ENCODE measurements at places on chromosomes 5 and 9.

- DNase-seq = peak; percentile 91
Observed at GRCh38 chr9:121285835-121286687, 18.1 kb downstream of the GSN start.

GRCh38 chr5:34622098-34622400 lies 34.1 kb upstream of the RAI14 start:
- no peak for DNase-seq

GRCh38 chr5:97094579-97095317 lies 47.7 kb downstream of the LIX1 start:
- DNase-seq = no peak

DNA sequence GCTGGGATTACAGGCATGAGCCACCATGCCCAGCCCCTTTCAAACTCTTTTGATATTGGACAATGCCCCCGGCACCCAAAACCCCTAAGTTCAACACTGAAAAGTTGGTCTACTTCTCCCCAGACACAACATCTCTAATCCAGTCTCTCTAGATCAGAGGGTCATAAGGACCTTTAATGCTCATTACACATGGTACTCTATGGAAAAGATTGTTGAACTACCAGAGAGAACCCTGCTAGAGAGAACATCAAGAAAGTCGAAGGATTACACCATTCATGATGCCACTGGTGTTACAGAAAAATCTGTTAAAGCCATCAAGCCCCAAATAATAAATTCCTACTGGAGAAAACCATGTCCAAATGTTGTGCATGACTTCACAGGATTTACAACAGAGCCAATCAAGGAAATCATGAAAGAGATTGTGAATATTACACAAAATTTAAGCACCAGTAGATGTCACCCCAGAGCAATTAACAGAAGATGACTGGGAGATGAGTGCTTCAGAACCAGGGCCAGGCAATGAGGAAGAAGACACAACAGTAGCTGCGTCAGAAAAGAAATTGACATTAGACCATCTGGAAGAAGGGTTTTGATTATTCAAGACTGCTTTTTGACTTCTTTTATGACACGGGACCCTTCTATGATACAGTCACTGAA lies 28.3 kb upstream of the NIPAL4 start:
- no peak for DNase-seq

DNA sequence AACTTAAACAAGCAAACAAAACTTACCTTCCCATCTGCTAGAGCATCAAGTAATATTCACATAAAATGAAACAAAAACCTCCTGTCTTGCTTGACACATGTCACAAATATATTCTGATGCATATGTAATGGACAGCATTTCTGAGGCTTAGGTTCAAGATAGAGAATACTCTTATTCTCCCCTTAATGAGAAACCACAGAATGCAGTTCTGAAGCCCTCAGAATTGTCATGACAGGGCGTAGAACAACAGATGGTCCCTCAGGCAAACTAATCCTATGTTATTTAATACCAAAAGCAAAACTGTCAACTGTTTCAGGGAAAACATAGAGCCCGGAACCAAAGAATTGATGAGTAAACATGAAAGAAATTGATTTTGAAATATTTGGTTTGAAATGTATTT lies 229.9 kb upstream of the RIOK2 start:
- no peak for DNase-seq

- no peak for DNase-seq
Observed at GRCh38 chr5:100446879-100447430, 88.2 kb upstream of the FAM174A start.

- no peak for DNase-seq
Observed at GRCh38 chr9:135921749-135922310, 14.5 kb upstream of the CAMSAP1 start.

GRCh38 chr5:181045316-181045715 lies 5.2 kb downstream of the BTNL9 start:
- no peak for DNase-seq

DNA sequence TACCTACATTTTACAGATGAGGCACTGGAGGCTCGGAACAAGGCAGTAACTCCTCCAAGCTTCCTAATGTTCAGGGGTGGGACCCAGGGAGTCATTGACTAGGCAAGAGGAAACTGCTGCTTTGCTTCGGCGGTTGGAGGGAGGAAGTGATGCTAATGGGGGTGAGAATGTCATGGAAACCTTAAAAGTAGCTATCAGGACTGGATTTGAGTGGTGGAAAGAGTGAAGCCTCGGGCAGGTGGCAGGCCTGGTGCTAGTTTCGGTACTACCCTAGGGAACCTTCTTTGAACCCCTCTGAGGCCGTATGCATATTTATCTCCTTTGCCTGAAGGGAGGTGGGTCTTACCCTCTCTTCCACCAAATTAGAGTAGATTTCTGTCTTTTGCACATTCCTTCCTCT lies 1.6 kb downstream of the BSPRY start:
- no peak for DNase-seq

- no peak for DNase-seq
Observed at GRCh38 chr5:11300736-11301135, 539.7 kb upstream of the DAP start.

DNA sequence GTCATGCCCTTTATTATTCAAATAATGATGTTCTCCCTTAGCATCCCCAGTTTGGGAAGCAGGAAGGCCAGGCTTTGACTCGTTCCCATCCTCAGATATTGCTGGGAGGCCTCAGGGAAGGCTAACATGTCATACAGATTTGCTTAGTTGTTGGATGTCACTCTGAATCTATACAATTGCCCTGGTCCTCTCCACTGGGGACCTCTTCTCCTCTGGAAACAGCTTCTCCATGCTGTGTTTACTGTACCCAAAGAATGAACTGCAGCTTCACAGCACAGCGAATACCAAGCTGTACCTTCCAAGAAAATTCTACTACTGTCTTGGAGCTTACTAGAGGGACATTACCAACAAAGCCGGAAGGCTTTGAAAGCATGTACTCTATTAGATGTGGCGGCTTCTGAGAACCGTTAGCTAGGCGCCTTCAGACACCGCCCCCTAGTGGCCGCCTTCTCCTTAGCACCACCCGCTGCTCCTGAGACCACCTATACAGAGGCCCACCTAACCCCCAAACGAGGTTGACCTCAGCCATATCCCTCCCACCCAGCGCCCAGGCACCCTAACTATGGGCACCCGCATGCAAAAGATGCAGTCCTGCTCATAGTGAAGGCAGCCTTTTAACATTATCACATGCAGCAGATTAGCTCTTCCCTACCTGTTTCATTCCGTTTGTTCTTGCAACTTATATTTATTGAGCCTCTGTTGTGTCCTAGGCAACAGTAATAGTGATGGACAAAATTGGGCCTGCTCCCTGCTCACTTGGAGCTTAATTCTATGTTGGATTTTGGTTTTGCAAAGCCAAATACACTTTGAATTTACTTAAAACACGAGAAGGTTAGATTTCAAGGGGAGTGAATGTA lies 34.9 kb upstream of the FOXI1 start:
- no peak for DNase-seq

DNA sequence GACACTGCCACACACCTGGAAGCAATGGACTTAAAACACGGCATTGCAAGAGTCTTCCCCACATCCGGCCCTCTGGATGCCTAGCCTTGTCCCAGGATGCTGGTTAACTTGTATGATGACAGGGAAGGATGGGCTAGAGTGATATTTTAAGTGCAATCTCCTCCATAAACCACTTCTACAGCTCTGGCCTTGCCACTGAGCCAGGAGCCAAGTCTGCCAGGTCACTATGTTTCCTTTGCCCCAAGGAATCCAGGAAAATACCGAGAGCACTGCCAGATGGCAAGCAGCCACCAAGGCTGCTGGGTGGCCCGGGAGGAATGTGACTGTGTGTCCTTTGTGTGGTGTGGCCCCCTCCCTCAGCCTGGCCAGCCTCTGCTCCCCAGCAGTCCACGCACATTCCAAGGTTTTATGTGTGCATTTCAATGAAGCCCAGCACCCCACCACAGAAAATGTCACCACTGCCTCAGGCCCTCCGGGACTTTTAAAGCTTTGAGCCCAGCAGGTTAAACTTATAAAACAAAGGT lies 106.0 kb downstream of the FRMD3 start:
- peak; percentile 65 for DNase-seq

Data from retinal pigment epithelial cell (primary cell).